Activated CD8-positive, alpha-beta memory T cell treated with anti-CD3 and anti-CD28 coated beads for 1 hour (primary cell): ENCODE measurements at places on chromosomes 3 and 15.
A peak's percentile ranks its signal among the peaks of the same experiment; 100 is the strongest.

- no peak for DNase-seq
Observed at GRCh38 chr15:31477851-31478701, 151.4 kb downstream of the KLF13 start.

GRCh38 chr3:76700323-76700722 lies 339.6 kb upstream of the ROBO2 start:
- no peak for DNase-seq

GRCh38 chr3:51718547-51719409 lies 11.9 kb downstream of the GRM2 start:
- DNase-seq, result peak; percentile 8

DNA sequence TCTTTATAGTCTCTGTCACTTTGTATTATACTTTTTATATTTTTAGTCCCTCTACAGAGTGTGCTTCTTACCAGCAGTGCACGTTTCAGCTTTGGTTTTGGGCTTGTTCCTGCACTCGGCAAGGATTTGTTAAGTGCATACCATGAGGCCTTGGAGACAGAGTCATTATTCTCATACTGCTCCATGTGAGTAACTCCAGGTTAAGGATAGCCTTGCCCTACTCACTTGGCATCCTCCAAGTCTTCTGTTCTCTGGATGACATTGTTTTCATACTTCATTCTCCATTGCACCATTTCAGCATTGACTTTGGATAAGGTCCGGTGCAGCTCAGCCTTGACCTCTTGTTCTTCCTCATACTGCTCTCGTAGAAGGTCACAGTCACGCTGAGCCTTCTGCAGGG lies 96.4 kb downstream of the MYH15 start:
- DNase-seq, result no peak

- no peak for DNase-seq
Observed at GRCh38 chr3:61685755-61686154, 124.4 kb downstream of the PTPRG start.
